ENCODE measurements at places on chromosomes 16 and 17.

- no peak for DNase-seq
These were observed 17.5 kb upstream of the C16orf78 start for GRCh38 chr16:49355933-49356665.

GRCh38 chr17:17044846-17045561 is 2.7 kb downstream of the MPRIP start:
- no peak for DNase-seq

DNA sequence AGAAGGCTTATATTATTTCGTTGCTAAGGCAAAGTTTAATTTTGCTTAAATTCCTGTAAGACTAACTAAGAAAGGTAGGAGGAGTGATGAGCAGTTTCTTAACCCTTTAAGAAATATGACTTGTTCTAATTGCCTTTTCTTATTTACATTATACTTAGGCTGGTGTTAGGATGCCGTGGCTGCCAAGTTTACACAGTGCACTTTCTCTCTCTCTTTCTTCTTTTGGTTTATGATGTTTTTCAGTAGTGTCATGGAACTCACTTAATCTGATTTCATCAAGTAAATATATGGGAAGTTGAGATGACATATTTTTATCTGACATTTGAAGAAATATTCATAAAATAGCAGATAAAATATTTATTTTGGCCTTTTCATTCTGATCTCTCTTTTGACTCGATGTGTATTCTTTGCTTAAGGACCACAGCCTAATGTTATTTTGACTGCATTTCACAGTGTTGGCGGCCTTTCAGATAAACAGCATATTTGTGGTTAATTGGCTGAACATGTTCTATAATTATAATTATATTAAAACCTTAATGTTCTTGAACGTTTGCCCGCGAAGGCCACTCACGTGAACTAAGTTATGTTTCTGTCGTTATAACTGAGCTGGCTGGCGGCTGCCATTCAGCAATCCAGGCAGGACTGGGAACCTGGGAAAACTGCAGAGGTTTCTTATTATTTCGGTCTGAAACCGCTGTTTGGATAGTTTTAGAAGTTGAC is 191.6 kb downstream of the WWOX start:
- DNase-seq = no peak

DNA sequence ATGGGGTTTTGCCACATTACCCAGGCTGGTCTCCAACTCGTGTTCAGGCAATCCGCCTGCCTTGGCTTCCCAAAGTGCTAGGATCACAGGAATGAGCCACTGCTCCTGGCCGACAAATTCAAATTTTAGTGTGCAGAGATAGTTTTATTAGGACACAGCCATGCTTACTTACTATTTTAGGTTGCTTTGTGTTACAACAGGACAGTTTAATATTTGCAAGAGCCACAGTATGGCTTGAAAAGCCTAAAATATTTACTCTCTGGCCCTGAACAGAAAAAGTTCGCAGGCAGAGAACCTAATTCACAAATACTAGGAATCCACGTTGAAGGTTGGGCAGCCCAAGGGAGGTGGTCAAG is 12.6 kb upstream of the ETV4 start:
- DNase-seq = no peak

- no peak for DNase-seq
These were observed 6.7 kb upstream of the PHF12 start for GRCh38 chr17:28957992-28958355.

- DNase-seq = no peak
These were observed 154.0 kb upstream of the SDK2 start for GRCh38 chr17:73798111-73798748.

DNA sequence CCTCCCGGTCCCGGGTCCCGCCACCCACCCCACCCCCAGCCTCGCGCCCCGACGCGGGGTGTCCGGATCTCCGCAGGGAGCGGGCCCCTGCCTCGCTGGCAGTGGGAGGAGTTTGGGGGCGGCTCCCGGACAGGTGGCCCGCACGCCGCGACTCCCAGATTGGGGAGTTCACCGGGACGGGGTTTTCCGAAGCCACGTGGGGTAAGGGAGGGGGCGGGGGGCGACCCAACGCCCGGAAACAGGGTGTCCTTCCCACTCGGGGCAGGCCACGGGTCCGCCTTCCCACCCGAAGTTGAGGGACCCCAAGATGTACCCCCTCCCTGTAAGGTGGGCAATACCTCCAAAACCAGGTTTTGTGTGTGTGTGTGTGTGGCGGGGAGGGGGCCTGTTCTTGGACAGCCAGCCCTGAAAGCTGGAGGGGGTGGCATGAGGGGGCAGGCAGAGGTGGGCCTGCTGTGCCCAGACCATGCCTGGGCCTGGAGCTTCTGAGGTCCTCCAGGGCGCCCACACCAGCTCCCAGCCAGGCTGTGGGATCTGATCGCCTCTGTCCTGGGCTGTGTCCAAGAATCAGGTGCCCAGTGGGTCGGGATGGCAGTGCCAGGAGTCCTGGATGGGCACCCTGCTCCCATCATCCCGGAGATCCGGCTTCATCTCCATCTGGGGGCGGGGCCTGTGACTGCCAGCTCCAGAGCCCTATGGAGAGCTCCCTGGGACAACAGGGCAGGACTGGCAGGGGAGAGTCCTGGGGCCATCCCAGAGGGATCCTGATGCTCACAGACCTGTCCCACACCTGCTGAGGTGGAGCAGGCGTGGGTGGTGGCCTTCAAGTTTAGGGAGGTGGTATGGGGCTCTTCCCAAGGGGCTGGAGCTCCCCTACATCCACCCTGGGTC is 767 bp downstream of the SYNGR2 start:
- no peak for DNase-seq

- no peak for DNase-seq
These were observed 23.3 kb upstream of the CPNE2 start for GRCh38 chr16:57069053-57069452.

GRCh38 chr17:43768382-43768781 is 9.8 kb upstream of the SOST start:
- no peak for DNase-seq

DNA sequence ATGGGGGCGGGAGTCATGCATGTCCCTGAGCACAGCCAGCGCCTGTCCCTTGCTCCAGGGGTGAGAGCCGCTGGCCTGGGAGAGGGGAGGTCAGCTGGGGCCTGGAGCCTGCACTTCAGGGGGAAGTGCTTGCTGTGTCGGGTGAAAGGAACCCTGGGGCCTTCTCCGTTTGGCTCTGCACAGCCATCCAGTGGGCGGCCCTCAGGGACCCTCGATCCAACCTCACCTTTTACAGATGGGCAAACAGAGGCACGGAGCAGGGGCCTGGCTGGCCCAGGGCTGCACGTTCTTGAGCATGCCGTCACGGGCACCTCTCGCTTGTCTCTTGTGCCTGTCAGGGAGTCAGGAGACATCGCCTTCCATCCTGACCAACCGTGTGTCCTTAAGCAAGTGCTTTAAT is 1.8 kb downstream of the SNX20 start:
- DNase-seq = no peak

- no peak for DNase-seq
These were observed 28.4 kb upstream of the TMC5 start for GRCh38 chr16:19389246-19389645.

- DNase-seq = no peak
These were observed 5.0 kb upstream of the SERPINF2 start for GRCh38 chr17:1737531-1738291.

DNA sequence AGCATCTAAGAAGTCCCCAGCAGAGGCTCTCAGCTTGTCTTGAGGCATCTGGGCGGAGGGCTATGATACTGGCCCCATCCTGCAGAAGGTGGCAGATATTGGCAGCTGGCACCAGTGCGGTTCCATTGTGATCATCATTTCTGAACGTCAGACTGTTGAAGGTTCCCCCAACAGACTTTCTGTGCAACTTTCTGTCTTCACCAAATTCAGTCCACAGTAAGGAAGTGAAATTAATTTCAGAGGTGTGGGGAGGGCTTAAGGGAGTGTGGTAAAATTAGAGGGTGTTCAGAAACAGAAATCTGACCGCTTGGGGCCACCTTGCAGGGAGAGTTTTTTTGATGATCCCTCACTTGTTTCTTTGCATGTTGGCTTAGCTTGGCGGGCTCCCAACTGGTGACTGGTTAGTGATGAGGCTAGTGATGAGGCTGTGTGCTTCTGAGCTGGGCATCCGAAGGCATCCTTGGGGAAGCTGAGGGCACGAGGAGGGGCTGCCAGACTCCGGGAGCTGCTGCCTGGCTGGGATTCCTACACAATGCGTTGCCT is at the start of gene CIITA:
Gene CIITA, plus strand, starts transcription at position 404 of the 543 bp plus-strand sequence. Its CDS starts 129 bp downstream, at position 533.
- no peak for DNase-seq

GRCh38 chr17:79261355-79262072 is 186.9 kb downstream of the ENGASE start:
- no peak for DNase-seq

DNA sequence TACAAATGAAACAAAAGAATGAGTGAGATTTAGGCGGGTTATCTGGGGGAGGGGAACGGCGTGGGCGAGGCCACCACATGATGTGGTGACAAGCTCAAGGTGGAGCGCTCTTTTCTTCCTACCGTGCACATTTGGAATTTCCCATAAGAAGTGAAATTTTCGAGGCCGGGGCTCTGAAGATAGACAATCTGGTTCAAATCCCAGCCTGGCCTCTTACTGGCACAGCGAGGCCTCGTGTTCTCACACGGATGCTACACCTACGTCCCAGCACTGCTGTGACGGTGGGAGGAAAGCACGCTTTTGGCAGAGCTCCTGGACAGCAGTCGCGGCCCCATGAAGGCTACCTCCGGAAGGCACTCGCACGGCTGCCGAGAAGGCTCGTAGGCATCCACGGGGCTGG is 25.2 kb downstream of the ZDHHC7 start:
- DNase-seq = no peak

DNA sequence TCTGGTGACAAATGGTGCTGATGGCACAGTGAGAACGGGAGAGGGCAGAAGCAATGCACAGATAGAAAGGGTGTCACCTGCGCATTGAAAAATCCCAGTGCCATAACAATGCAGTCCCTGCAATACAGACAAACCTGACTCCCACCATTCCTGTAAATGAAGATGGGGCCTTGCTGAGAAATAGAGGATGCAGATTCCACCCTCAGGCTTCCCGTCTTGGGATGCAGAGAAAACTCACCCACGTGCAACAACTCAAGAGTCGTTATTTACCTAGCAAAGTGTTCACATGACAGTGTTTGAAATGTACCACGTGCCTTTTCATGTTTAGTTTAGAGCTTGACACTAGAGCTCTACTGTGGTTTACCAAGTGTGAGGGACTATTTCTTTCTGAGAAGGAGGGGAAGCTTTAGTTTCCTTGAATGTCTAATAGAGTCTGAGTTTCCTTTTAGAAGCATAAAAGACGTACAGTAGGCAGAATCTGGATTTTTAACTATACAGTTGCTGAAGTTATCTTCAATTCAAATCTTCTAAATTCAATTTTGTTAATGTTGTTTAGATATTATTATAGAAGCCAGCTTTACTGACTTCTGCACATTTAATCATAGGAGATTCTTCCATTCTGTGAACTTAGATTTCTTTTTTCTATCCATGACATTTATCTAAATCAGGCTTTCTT is 35.6 kb downstream of the WWOX start:
- DNase-seq = no peak

DNA sequence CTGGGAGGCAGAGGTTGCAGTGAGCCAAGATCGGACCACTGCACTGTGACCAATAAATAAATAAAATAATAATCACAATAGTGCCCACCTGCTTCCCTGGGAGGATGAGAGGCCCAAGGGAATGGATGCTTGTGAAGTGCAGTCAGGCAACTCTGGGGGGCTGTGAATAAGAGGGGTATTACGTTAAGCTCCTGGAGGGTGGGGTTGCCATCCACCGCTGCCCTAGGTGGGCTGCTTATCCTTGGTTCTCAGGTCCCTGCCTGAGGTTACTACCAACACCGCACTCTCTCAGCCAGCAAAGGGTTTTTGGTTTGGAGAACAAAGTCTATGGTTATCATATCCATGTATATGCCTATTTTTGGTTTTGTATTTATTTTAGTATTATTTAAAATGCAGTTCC is 48.6 kb upstream of the CBFA2T3 start:
- no peak for DNase-seq

DNA sequence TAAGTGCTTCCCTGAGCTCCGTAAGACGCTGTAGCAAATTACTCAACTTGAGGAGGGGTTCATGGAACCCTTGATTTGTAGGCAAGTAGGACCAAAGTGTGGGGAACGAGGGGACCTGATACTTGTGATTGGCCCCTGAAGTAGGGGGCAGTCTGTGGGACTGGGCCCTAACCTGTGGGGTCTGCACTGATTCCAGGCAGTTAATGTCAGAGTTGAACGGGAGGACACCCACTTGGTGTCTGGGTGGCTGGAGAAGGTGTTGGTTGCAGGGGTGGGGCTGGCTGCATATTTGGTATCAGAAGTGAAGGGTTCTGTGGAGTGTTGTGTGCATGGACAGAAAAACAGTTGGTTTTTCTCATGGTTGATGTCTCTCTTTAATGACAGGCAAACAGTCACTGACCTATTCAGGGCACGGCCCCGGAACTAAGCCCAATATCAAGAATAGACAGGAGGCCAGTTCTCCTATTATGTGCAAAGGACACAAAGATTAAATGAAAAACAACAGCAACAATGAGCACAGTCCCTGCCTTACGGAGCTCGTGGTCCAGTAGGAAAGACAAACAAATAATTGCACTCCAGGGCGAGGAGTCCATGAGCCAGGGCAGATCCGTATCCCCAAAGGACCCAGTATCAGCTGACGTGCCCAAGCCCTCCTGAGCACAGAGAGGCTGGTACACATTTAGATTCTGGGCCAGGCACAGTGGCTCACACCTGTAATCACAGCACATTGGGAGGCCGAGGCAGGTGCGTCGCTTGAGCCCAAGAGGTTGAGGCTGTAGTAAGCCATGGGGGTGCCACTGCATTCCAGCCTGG is 19.2 kb downstream of the MXRA7 start:
- no peak for DNase-seq

GRCh38 chr16:22317625-22318024 is 20.4 kb downstream of the POLR3E start:
- no peak for DNase-seq

DNA sequence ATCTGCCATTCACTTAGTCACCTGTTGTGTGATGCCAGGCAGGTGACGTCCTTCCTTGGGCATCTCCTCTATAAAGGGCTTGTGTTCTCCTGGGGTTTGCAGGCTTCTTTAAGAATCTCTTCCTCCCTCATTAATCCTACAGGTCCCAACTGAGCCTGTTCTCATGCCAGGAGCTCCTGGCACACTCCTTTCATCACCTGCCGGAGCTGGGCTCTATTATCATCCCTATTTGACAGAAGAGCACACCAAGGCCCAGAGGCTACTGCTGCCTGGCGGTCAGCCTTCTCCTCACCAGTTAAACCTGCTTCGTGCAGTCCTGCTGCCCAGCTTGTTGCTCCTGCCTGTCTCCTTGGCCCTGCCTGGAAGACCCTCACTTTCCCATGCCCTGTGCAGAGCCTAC is 51.2 kb downstream of the RAI1 start:
- DNase-seq = no peak

DNA sequence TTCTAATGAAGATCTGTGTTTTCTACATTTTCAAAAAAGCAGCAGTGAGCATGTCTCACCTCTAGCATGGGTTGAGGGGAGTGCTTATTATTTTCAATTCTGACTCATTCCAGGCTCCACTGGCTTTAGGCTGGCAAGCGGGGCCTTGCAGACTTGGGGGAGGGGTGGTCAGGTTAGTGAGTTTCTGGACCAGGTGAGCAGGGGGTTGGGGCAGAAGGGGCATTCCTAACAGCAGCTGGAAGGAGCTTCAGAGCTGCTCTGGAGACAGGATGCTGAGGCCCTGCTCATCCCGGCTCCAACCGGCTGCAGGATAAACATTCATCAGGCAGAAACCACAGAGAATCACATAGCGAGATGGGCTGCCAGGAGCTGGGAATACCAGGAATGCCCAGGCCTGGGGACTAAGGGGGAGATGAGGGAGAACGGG is 10.5 kb upstream of the KRT19 start:
- DNase-seq = no peak

GRCh38 chr16:2816751-2817339 is at the start of gene PRSS21:
TSS of gene PRSS21 (plus strand) at chr16:2817237. CDS start at chr16:2817269, 32 bp downstream.
- DNase-seq = no peak

Data from stimulated activated CD8-positive, alpha-beta memory T cell treated with anti-CD3 and anti-CD28 coated beads, Interleukin-15, amount 100 ng/mL, for 1 hour (primary cell).